ENCODE measurements at places on chromosomes 5 and 9.

DNA sequence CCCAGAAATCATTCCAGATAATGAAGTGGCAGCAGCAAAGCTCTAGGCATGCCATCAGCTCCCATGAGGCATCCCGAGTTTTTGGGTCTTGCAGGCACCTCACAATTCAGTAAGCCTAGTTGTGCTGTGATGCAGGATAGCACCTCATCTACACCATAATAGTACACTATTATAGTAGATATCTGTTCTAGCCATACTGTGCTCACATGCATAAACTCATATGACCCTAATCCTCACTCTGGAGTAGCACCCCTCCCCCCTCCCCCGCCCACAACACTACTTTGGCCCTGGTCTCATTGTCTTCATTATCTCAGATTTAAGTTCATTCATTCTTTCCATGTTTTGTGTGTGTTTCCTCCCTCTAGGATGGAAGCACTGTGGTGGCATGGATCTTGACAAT, 102.5 kb upstream of the PITX1 start:
- DNase-seq, result no peak

- no peak for DNase-seq
Observed at GRCh38 chr5:94376672-94377345, 241.6 kb downstream of the KIAA0825 start.

DNA sequence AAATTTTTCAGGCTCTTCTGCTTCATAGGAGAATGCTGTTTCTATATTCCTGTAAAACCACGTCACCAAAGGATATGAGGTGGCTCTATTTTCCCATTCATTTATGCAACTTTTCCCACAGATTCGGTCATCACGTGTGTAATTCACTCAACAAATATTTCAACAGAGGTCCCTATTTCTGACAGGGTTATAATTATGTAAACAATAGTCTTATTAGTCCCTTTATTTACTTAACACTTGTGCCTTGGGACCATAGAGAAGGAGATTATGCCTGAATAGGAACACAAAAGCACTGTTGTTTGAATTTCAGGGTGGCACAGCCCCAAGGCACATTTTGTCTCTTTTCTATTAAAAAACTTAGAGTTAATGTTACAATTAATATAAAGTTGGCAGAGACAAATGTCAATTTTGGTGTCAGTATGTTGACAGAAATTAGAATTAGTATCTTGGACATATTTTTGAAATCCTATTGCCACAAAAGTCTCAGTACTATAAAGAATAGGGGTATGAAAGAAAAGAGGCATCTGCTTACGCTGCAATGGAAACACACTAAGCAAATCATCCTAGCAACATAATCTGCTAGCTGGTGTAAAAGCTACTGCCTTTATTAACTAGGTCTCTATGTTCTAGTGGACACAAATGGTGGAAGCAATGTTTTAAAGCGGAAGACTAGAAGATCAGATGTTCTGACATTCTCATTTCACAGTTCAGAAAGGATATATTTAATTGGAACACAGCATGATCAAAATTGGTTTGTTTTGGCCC, 229.1 kb upstream of the TBCA start:
- DNase-seq, result no peak

DNA sequence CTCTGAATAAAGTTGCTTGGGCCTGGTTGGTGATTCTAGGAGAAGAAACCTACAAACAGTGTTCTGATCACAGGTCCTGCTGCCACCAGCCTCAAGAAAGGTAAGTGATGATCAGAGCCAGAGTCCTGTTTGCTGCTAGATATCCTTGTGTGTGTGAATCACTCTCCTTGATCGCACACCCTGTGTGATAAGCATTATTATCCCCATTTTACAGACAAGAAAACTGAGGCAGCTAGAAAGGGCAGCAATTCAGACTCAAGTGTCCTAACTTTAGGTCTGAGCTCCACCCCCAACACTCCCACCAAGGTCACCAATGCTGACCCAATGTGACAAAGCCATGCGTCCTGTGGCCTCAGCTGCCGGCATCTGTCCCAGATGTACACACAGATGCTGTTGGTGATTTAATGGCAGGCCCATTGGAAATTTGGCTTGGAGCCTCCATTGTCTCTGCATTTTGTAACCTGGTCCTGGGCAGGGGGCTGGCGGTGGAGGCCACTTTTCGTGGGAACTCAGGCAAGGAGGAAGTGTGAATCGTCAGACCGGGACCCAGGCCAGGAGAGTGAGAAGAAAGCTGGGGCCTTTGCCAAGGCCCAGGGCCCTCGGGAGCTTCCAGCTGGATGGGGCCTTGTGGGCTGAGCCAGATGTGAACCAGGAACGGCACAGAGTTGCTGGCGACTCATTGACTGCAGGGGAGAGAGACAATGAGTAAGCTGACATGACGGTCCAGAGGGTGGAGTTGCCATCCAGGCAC, 29.8 kb upstream of the GGTA1 start:
- no peak for DNase-seq

- no peak for DNase-seq
Observed at GRCh38 chr5:171867786-171868185, 82.2 kb downstream of the SMIM23 start.

- DNase-seq, result no peak
Observed at GRCh38 chr9:35687972-35688557, 1.7 kb downstream of the TPM2 start.

- no peak for DNase-seq
Observed at GRCh38 chr5:14603141-14603540, 21.5 kb downstream of the OTULINL start.

GRCh38 chr5:55146080-55146479, 13.9 kb upstream of the GPX8 start:
- no peak for DNase-seq

GRCh38 chr5:111737716-111738115, 19.3 kb downstream of the NREP start:
- no peak for DNase-seq

- DNase-seq, result no peak
Observed at GRCh38 chr5:107437154-107437553, 233.6 kb downstream of the EFNA5 start.

GRCh38 chr9:7363777-7364477, 435.7 kb downstream of the DMAC1 start:
- no peak for DNase-seq

- no peak for DNase-seq
Observed at GRCh38 chr9:91036356-91036755, 234.7 kb downstream of the SYK start.

DNA sequence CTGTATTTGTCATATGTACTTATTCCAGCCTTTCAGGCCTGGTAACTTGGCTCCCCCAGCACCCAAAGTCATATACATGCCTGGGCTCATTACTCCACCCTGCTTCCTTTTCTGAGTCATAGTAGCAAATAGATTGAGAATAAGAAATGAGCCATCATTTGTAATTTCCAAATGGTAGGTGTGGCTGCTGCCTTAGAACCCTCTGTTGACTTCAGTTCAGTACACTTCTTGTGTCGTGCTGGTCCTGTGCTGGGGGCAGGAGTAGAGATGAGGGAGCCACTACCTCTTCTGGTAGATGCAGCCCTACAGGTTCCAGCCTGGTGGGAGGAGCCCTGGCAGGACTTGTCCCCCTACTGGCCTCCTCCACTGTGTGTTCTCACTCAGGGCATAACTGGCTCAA, 11.1 kb downstream of the GM2A start:
- DNase-seq, result no peak

- DNase-seq, result no peak
Observed at GRCh38 chr5:77167695-77168121, 42.8 kb upstream of the PDE8B start.

DNA sequence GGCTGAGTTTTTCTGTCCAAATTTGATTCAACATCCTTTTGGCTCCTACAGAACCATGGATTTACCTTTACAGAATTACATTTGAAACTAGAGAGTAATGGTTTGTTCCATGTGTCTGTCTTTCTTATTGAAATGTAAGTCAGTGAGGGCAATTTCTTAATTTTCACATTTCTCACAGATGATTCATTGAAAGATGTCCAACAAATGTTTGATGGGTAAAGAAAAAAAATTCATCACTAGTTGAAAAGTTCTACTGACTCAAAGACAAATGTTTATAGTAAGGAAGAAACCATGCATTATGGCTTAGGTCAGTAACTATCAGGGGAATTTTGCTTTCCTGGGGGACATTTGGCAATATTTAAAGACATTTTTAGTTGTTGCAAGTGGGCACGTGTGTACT, 131.6 kb upstream of the TRPM3 start:
- DNase-seq, result no peak

- no peak for DNase-seq
Observed at GRCh38 chr5:126066836-126067235, 356.4 kb upstream of the GRAMD2B start.
